GM06990 (cell line): ENCODE measurements at places on chromosomes 7 and 10.
A peak's percentile ranks its signal among the peaks of the same experiment; 100 is the strongest.

- no peak for DNase-seq
Observed at GRCh38 chr7:91182819-91183764, 81.1 kb upstream of the FZD1 start.

DNA sequence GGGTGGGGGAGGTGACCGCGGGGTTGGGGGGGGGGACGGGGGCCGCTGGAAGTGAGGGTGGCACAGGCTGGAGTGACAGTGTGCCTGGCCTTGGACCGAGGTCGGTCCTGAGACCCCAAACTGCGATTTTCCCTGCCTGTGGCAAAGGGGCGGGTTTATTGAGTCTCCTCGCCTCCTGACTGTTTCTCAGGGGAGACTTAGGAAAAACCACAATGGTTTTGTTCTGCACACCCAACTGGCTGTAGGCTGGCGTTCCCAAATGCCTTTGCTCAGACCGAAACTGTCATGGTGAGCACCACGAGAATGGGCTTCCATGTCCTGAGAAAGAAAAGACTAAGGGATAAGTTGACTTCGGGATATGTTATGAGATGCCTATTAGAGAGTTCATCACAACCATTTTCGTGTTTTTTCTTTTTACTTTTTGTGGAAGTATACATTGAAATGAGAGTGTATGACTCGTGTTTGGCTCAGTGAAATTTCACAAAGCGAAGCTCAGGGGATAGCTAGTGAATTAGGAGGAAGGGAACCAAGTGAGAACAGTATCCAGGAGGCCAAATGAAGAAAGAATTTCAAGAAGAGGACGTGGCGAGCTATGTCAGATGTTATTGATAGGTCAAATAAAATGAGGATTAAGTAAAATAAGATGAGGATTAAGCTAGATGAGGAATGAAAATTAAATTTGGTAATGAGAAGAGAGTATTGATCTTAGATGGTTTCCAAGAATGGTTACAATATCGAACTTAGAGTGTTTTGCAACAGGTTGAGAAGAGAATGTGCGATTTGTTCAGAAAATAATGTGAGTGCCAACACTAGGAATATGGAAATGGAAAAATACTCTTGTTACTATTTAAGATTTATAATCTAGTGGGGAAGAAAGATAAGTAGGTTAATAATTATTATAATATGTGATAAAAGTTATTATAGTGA, 918 bp downstream of the NET1 start:
- peak; percentile 6 for DNase-seq

DNA sequence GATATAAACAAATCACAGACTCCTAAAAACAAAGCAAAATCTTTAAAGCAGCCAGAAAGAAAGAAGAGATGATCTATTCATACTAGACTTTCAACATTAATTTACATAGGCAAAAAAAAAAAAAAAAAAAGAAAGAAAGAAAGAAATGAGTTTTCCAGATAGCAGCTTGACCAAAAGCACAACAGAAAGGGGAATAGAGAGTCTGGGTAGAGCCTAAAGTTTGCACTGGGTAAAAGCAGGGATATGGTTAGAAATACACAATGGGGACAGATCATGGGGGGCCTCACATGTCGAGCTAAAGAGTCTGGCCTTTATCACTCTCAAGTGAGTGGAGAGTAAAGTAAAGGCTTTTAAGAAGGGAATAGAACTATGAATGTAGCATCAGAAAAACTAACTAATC, 169.8 kb downstream of the SGMS1 start:
- DNase-seq = no peak

GRCh38 chr10:127149501-127150081, 46.8 kb downstream of the INSYN2A start:
- DNase-seq = no peak

- peak; percentile 17 for DNase-seq
Observed at GRCh38 chr7:16753932-16754855, 639 bp downstream of the TSPAN13 start.

DNA sequence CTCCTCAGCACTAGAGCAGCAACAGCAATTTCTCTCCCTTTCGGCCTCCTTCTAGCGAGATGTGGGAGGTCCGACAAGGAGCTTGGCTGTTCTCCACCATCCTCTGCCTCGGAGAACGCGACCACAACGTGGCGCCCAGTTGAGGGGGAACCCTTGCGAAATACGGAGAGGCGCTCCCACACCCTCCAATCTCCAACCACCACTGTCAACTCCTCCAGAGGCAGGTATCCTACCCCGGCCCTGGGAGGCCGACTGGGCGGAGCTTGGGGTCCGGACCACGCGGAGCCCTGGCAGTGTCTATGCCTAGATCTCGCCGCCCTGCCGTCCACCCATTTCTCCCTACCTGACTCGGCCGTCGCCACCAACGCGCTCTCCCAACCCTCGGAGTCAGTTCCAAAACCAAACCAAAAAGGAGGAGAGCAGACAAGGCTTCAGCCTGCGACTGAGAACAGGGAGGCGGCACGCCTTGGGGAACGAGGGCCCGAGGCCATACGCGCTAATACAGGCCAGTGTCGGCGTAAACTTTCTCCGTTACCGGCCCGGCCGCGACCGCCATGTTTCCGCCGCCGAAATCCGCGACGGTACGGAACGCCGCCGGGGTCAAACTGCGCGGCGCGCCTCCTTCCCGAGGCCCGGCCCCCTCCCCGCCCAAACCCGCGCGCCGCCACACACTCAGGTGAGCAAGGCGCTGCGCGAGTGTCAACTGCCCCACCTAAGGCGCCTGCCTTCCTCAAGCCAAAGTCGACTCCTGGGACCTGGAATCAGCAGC, at the start of gene TMEM168:
Gene TMEM168 (minus strand): TSS at position 577 of the 769 bp plus-strand sequence. CDS start 5,568 bp downstream, outside the sequence.
- DNase-seq = peak; percentile 91

- DNase-seq = no peak
Observed at GRCh38 chr7:41241641-41242040, 461.2 kb downstream of the INHBA start.

GRCh38 chr7:105691082-105691679, 109.9 kb upstream of the EFCAB10 start:
- peak; percentile 20 for DNase-seq

DNA sequence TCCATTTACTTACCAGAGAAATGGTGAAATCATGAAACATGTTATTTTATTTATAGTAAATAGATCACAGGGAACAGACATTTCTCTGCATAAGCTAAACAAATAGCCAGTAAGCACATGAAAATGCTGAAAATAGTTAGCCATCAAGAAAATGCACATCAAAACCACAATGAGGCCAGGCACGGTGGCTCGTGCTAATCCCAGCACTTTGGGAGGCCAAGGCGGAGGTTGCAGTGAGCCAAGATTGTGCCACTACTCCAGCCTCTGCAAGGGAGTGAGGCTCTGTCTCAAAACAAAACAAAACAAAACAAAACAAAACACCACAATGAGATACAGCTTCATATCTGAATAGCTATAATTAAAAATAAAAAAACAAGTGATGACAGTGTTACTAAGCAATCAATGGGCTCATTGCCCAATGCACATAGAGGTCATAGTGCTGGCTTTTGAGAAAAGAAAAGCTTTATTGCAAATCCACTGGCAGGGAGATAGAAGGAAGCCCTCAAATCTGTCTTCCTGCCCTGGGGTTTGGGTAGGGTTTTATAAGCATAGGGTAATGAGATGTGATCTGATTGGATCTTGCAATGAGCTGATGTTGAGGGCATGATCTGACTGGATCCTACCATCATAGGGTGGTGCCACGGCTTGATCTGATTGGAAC, 16.2 kb downstream of the CSTF2T start:
- DNase-seq = no peak

- DNase-seq = no peak
Observed at GRCh38 chr7:40436710-40437109, 301.9 kb downstream of the SUGCT start.

DNA sequence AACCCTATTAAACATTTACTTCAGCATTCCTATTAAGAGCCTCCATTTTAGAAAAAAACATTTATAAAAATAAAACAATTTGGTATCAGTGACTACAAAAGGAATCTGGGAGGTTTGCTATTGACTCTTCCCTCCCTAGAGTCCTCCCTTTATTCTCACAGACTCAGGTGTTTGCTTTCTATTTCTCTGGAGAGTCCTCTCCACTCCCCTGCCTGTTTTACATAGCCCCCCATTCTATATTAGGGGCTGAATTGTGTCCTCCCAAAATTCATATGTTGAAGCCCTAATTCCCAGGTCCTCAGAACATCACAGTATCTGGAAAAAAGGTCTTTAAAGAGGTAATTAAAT, 69.8 kb downstream of the COA1 start:
- DNase-seq = no peak

DNA sequence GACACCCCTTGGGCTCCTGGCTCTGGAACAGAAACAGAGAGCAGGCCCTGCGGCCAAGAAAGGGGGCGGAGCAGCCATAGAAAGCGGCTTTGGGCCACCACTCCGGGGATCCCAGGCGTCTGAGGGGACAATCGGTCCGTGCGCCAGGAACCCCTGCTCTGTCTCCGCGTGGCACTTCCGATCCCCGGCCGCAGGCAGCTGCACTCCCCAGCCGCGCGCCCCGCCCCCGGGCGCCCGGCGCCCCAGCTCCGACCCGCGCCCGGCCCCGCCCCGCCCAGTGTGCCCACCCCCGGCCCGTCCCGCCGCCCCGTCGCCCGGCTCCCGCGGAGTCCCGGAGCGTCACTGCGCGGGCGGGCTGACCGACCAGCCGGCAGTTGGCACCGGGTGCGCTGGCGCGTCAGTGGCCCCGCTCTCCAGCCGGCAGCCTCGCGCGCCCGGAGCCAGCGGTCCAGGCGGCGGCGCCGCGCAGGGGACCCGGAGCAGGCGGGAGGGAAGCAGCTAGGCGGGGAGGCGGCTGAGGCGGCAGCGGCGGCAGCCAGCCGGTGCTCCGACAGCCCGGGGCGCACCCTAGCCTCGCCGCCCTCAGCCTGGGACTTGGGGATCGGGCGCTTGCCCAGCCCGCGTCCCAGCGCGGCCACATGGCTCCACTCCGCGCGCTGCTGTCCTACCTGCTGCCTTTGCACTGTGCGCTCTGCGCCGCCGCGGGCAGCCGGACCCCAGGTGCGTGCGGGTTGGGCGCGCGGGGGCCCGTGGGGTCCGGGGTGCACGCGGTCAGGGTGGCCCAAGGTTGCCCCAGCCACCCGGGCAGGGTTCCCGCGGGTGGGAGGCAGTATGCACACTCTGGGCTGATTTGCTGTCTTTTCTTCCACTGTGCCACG, at the start of gene ADAMTS14:
Gene ADAMTS14 (plus strand): TSS at position 342 of the 878 bp plus-strand sequence. CDS start 297 bp downstream, at position 639.
- no peak for DNase-seq

DNA sequence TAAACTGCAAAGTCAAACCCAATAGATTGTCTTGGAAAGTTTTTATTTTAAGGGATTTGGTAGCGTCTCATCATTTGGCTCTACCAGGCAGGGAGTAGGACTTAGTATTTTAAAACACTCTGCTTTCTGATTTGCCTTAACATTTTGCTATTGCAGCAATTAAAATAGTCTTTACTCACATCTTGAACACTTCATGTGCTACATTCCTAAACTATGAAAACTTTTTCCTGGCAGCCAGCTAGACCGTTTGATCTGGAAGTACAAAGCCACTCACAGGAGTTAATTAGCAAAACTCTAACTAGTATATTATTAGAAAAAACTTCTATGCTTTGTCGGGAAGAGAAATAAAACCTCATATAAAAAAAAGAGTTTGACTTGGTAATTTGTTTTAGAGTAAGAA, 111.4 kb downstream of the TFPI2 start:
- DNase-seq = no peak

GRCh38 chr10:49151025-49151445, 17.2 kb upstream of the FAM170B start:
- DNase-seq = no peak

DNA sequence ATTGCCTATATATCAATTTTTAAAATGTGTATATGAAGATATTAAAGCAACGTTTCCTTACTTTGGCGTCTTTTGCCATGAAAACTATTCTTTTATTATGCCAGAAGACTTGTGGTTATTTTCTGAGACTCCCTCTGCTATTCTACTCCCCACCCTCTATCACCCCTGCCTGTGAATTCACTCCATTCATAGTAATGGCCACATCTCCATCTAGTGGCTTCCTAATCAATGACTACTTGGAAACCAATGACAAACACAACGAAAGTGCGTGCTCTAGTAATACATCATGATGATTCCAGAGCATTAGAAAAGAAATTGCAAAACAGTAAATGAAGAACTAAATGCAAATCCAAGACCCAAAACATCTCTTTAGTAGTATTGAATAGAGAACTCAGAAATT, 186.7 kb upstream of the HGF start:
- DNase-seq = no peak

DNA sequence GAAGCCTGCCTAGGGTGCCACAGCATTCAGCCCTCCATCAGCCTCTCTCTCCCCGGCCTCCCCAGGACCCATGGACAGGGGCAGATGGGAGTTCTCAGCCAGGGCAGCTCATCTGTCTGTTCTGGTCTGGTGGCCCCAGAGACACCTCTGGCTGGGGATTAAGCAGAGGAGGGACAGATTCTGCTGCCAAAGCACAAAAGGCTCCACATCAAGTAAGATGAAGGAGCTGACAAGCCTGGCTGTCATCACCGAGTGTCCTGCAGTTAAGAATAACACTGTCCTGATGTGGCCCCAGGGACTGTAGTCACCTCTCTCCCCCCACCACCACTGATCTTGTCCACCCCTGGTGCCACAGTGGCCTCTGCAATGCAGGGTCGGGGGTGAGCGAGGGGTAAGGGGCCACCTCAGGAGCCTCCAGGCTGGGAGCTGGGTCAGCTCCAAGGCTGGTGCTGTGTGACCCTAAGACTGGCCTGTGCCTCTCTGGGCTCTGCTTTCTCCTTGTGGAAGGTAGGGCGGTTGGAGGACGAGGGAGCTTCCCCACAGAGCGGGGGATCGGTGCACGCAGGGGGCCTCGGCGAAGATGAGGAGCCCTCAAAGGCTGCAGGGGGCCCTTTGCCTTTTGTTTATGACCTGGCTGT, 18.7 kb downstream of the C10orf105 start:
- DNase-seq = no peak

GRCh38 chr10:108639010-108639409, 1284.3 kb downstream of the XPNPEP1 start:
- DNase-seq = no peak
